WTC11 (cell line): ENCODE measurements at places on chromosomes 11 and 22. TPM values are rescaled to one million over a fixed set of nuclear protein-coding genes. Genes with fewer than 3 reads are reported as not detected.

- H3K4me3 ChIP-seq, result no peak overlapping the region
- H3K27me3 ChIP-seq, result no peaks in the 10 kb centered on the region
- DNase-seq, result no peak
- H3K27ac ChIP-seq, result no peak overlapping the region
Measured at GRCh38 chr11:1153951-1154493, 3.7 kb upstream of the MUC5AC start.

DNA sequence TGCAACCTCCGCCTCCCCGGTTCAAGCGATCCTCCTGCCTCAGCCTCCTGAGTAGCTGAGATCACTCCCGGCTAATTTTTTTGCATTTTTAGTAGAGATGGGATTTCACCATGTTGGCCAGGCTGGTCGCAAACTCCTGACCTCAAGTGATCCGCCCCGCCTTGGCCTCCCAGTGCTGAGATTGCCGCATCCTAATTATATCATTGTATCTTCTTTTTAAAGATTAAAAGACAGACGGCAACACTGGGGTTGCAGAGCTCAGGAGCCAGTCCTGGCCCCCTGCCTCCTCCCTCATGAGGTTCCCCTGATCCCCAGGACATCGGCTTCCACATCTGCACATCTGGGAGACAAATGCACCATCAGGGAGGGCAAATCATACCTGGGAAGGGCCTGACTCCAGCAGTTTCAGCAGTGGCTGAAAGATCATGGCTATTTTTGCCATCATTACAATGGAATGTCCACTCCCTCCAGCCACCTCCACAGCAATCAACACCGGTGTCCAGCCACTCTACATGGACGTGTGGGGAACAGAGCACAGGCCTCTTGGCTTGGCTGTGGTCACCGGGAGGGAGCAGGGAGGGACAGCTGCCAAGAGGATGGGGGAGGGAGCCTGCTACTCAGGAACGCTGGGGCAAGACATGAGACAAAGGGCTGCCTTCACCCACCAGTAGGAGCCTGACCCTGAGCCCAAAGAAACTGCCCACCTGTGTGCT, 9.2 kb upstream of the CELSR1 start:
- no peak for DNase-seq
- H3K27me3 ChIP-seq, result peaks cover 15% of the 10 kb centered on the region
- no peaks in the 10 kb centered on the region for H3K36me3 ChIP-seq
- no peak overlapping the region for H3K27ac ChIP-seq
- no peak overlapping the region for H3K4me3 ChIP-seq

- H3K36me3 ChIP-seq, result no peaks in the 10 kb centered on the region
- H3K27me3 ChIP-seq, result no peaks in the 10 kb centered on the region
- no peak for DNase-seq
- no peak overlapping the region for H3K4me3 ChIP-seq
Measured at GRCh38 chr22:17431179-17431578, 61.9 kb downstream of the CECR2 start.

DNA sequence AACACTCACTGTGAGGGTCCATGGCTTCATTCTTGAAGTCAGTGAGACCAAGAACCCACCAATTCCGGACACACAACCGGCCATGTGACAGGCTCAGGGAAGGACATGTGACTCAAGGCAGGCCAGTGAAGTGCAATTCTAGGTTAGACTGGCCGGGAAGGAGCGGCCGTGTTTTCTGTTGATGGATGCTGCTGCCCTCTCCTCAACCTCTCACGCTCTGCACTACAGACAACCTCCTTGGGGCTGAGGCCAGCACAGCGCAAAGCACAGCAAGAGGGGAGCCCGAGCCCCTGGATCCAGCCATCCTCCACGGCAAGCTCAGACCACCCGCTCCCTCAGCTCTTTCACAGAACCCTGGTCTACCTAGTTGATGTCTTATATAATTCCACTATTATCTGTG, 2.8 kb downstream of the NUDT8 start:
- no peak for DNase-seq
- peaks cover 38% of the 10 kb centered on the region for H3K4me1 ChIP-seq
- H3K27ac ChIP-seq, result peak overlapping the region; percentile 88
- H3K27me3 ChIP-seq, result peaks cover 10% of the 10 kb centered on the region
- peaks cover 32% of the 10 kb centered on the region for H3K36me3 ChIP-seq
- no peak overlapping the region for H3K4me3 ChIP-seq

GRCh38 chr11:88377144-88377543, 39.6 kb upstream of the CTSC start:
- no peaks in the 10 kb centered on the region for H3K36me3 ChIP-seq
- DNase-seq, result no peak
- H3K27ac ChIP-seq, result no peak overlapping the region
- no peak overlapping the region for H3K4me3 ChIP-seq
- H3K27me3 ChIP-seq, result no peaks in the 10 kb centered on the region

DNA sequence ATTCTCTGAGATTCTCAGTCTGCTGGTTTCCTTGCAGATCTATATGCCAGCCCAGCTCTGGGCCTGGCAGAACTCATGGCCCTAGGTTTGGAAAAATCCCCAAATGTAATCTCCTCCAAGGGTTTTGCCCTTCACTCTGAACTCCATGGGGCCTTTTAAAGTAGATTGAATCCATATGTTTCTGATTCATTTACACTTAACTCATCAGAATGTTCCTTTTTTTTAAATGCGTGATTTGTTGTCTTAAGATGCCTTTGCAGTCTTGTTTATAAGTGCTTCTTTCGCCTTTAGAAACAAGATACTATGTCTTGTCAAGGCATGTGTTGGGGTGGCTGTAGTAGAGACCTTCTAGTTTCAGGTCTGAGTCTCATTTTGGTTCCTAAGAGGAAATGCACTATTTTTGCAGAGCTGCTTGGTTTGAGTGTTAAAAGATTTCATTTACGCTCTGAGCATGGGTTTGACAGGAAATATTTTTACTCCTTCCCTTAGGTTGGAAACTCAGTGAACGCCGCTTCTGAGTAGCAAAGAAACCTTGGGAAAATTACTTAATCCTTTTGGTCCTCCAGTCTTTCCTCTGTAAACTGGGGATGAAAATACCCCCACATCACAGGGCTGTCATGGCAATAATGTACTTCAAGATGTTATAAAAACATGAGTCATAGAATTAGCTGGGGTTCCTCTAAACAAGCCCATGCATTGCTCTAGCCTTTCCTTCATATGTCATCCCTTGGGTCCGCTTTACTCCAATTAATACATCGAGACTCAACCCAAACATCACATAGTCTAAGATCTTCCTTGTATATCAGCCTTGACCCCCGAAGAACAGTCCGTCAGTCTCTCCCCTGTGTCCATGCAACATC, 83.5 kb downstream of the SNX19 start:
- no peak overlapping the region for H3K27ac ChIP-seq
- H3K36me3 ChIP-seq, result no peaks in the 10 kb centered on the region
- H3K4me1 ChIP-seq, result peaks cover 9% of the 10 kb centered on the region; the same call in 1 of the 2 replicates
- no peak overlapping the region for H3K4me3 ChIP-seq

TPBGL gene
- 0.37 to 0.78 TPM (median 0.60 TPM) in 3 replicates for total RNA-seq

API5 gene
- 138 to 142 TPM (median 140 TPM) in 3 replicates for total RNA-seq

GRCh38 chr22:41369424-41369745, 12.4 kb upstream of the TEF start:
- H3K4me1 ChIP-seq, result peaks cover 11% of the 10 kb centered on the region
- H3K4me3 ChIP-seq, result no peak overlapping the region
- H3K27ac ChIP-seq, result no peak overlapping the region
- H3K36me3 ChIP-seq, result no peaks in the 10 kb centered on the region

RAG2 gene
- total RNA-seq, result not detected in 3 replicates

CRYBB2 gene
- 0.28 TPM in 1 of 3 replicates, not detected in the others for total RNA-seq

DNA sequence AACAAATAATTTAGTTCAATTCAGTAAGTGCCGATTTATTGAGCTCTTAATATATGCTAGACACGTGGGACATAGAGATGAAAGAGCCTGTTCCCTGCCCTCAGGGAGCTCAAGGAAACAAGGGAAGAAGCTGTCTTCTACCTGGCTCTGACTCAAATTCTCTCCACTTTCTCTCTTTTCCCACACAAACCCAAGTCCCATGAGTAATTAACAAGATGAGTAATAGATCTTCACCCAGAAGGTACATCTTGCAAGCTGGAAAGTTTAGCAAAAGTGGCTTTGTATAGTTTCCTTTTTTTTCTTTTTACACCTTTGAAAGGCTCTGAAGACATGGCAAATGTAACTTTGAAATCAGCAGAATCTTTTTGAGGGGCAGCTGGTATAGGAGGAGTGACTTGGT, 48.2 kb upstream of the CHST1 start:
- no peaks in the 10 kb centered on the region for H3K36me3 ChIP-seq
- no peak overlapping the region for H3K4me3 ChIP-seq
- peaks cover 30% of the 10 kb centered on the region for H3K27me3 ChIP-seq
- H3K4me1 ChIP-seq, result 0 out of 2 replicates have a peak, but pooled peaks cover 10% of the 10 kb centered on the region
- H3K27ac ChIP-seq, result no peak overlapping the region

PRMT3 gene
- total RNA-seq, result 26.7 to 31.4 TPM (median 28.0 TPM) in 3 replicates

GRCh38 chr22:46758867-46759290, 3.6 kb upstream of the TBC1D22A start:
- H3K36me3 ChIP-seq, result peaks cover 26% of the 10 kb centered on the region
- no peak overlapping the region for H3K4me3 ChIP-seq
- H3K27me3 ChIP-seq, result no peaks in the 10 kb centered on the region; the same call in 1 of the 2 replicates
- peaks cover 20% of the 10 kb centered on the region for H3K4me1 ChIP-seq
- DNase-seq, result peak; percentile 70

TRPM5 gene
- 0.07 to 0.09 TPM in 2 of 3 replicates, not detected in the other for total RNA-seq

GRCh38 chr22:37192741-37193140, 4.7 kb upstream of the C1QTNF6 start:
- H3K36me3 ChIP-seq, result peaks cover 26% of the 10 kb centered on the region
- H3K27ac ChIP-seq, result no peak overlapping the region
- peaks cover 48% of the 10 kb centered on the region for H3K4me1 ChIP-seq
- no peak for DNase-seq
- H3K4me3 ChIP-seq, result no peak overlapping the region

- H3K4me3 ChIP-seq, result no peak overlapping the region
- H3K36me3 ChIP-seq, result no peaks in the 10 kb centered on the region
- peaks cover 18% of the 10 kb centered on the region for H3K4me1 ChIP-seq
- no peaks in the 10 kb centered on the region for H3K27me3 ChIP-seq
- H3K27ac ChIP-seq, result no peak overlapping the region
Measured at GRCh38 chr11:77510851-77511250, 37.0 kb upstream of the PAK1 start.

- no peak overlapping the region for H3K27ac ChIP-seq
- H3K36me3 ChIP-seq, result no peaks in the 10 kb centered on the region
- DNase-seq, result no peak
- H3K4me3 ChIP-seq, result no peak overlapping the region
Measured at GRCh38 chr11:1235901-1236315, 13.0 kb downstream of the MUC5B start.

GRCh38 chr11:2575591-2576051, 124.2 kb downstream of the KCNQ1OT1 start:
- H3K4me3 ChIP-seq, result no peak overlapping the region
- no peaks in the 10 kb centered on the region for H3K36me3 ChIP-seq
- H3K27me3 ChIP-seq, result peaks cover 50% of the 10 kb centered on the region
- H3K4me1 ChIP-seq, result no peaks in the 10 kb centered on the region
- no peak overlapping the region for H3K27ac ChIP-seq

RBM14 gene
- total RNA-seq, result 92.0 to 146 TPM (median 137 TPM) in 3 replicates

DNA sequence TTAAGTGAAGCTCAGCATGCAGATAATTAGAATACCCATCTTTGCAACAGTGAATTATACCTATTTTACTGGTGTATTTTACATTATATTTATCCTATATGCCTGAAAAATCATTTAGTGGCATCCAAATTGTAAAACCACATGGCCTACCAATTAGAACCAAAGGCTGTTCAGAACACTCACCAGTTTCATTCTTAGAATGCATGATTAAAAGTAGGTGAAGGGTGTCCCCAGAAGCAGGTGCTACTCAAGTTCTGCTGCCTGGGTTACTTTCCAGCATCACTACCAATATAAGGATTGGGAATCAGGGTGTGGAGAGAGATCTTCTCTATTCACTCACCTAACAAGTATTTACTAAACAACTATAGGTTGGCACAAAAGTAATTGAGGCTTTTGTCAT, 103.3 kb downstream of the SGSM3 start:
- H3K36me3 ChIP-seq, result no peaks in the 10 kb centered on the region
- no peak for DNase-seq
- H3K4me1 ChIP-seq, result peaks cover 41% of the 10 kb centered on the region
- H3K27me3 ChIP-seq, result no peaks in the 10 kb centered on the region
- no peak overlapping the region for H3K4me3 ChIP-seq
- no peak overlapping the region for H3K27ac ChIP-seq

GRCh38 chr22:46757104-46757503, 5.3 kb upstream of the TBC1D22A start:
- no peak for DNase-seq
- H3K27ac ChIP-seq, result no peak overlapping the region
- H3K36me3 ChIP-seq, result peaks cover 26% of the 10 kb centered on the region
- no peaks in the 10 kb centered on the region; the same call in 1 of the 2 replicates for H3K27me3 ChIP-seq
- H3K4me3 ChIP-seq, result no peak overlapping the region
- peaks cover 10% of the 10 kb centered on the region for H3K4me1 ChIP-seq

DNA sequence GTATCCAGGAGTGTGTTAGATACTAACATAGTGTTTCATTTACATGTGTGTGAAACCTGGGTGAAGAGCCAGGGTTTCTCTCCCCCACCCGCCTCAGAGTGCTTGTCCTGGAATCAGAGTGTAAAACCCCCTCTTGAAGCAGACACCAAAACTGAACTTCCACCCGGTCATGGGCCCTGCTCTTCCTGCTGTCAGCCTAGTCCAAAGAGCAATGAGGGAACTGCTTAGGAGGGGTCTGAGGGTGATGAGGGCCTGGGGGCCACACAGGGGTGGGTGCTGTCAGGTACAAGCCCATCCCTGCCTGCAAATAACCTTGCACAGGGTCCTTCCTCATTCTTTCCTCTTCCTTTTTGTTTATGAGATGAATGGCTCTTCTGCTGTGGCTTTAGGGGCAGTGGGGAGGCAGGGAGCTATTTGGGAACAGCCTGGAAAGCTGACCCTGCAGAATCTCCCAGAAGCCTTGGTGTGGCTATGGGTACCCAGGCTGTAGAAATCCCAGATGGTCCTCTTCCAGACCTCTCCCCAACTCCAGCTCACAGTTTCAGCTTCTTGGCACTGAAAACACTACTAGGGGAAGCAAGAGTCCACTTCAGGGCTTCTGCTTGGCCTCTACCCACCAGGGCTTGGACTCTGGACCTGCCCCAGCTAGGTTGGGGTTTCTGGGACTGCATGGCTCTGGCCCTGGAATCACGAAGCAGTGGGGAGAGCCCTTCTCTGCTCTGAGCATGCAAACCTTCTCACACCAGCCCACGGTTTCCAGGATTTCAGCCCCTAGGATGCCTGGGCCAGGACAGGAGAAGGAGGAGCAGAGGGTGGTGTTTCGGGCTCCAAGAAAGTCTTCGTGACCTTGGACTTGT, 8.5 kb downstream of the BATF2 start:
- H3K36me3 ChIP-seq, result no peaks in the 10 kb centered on the region
- H3K4me1 ChIP-seq, result 0 out of 2 replicates have a peak, but pooled peaks cover 5% of the 10 kb centered on the region
- H3K27ac ChIP-seq, result no peak overlapping the region

- H3K36me3 ChIP-seq, result no peaks in the 10 kb centered on the region
- DNase-seq, result peak; percentile 57
- H3K4me3 ChIP-seq, result peak overlapping the region; percentile 58
- H3K27ac ChIP-seq, result no peak overlapping the region
- peaks cover 16% of the 10 kb centered on the region for H3K27me3 ChIP-seq
Measured at GRCh38 chr11:93849751-93850593, 446 bp downstream of the VSTM5 start.

SPINDOC gene
- total RNA-seq, result 93.8 to 108 TPM (median 106 TPM) in 3 replicates

- peaks cover 44% of the 10 kb centered on the region for H3K36me3 ChIP-seq
- no peak for DNase-seq
- H3K4me3 ChIP-seq, result no peak overlapping the region
- H3K4me1 ChIP-seq, result peaks cover 29% of the 10 kb centered on the region
- no peaks in the 10 kb centered on the region for H3K27me3 ChIP-seq
Measured at GRCh38 chr22:30611197-30611596, 4.2 kb downstream of the TCN2 start.
